ENCODE measurements at places on chromosomes 2 and 18.

- no peak for DNase-seq
Observed at GRCh38 chr2:200171731-200172482, 134.6 kb upstream of the SPATS2L start.

GRCh38 chr18:76955524-76956170 is 133.3 kb downstream of the ZNF236 start:
- DNase-seq = peak; percentile 46

GRCh38 chr2:39837856-39838453 is 58.9 kb upstream of the THUMPD2 start:
- DNase-seq = no peak

DNA sequence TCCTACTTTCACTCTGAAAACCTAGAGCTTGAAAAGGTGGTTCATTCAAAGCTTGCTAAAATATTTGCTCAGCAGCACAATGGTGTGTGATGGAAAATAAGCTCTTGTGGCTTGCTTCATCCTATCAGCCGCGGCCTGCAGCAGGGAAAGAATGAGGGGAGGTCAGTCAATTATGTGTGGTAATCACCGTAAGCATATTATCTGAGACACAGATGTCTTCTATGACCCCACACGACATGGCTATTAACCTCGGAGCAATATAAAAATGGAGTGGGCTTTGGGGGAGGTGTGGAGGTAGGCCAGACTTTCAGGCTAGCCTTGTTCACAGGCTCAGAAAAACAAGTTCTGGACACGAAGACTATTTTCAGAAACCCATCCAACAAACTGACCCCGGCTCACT is 98.4 kb upstream of the SIX3 start:
- DNase-seq = no peak

GRCh38 chr2:2581331-2582159 is 250.5 kb upstream of the MYT1L start:
- peak; percentile 33 for DNase-seq

Data from activated CD8-positive, alpha-beta memory T cell treated with anti-CD3 and anti-CD28 coated beads for 24 hours (primary cell).